ENCODE measurements at places on chromosomes 2 and 18.

DNA sequence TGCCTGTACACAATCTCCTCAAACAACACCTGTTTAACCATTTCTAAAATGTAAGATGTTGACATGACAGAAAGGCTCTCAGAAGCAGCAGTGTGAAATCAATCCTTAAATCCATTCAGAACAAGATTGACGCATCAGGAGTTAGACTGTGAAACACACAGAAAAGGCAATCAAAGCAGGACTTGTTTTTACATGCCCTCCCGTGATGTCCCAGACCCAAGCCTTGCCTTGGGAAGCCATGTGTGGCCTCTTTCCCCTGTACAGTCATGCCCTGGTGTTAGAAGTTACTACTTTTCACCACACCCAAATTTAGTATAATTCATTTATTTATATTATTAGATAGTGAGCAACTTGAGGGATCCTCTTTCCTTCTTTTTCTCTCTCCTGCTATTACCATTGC, 115.7 kb downstream of the NCKAP5 start:
- no peak for DNase-seq

DNA sequence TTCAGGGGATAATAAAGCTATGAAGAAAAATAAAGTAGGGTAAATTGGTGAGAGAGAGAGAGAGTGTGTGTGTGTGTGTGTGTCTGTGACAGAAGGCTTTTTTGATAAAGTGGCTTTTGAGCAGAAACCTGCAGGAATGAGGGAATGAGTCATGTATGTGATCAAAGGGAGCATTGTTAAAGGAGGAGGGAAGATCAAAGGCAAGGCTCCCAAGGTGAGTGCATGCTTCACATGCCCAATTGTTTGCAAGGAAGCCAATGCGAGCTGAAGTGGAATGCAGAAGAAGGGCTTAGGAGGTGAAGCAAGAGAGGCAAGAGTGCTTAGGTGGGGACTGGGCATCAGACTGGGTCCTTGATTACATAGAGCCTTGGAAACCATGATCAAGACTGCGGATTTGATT, 96.8 kb downstream of the DNAH6 start:
- DNase-seq = no peak

DNA sequence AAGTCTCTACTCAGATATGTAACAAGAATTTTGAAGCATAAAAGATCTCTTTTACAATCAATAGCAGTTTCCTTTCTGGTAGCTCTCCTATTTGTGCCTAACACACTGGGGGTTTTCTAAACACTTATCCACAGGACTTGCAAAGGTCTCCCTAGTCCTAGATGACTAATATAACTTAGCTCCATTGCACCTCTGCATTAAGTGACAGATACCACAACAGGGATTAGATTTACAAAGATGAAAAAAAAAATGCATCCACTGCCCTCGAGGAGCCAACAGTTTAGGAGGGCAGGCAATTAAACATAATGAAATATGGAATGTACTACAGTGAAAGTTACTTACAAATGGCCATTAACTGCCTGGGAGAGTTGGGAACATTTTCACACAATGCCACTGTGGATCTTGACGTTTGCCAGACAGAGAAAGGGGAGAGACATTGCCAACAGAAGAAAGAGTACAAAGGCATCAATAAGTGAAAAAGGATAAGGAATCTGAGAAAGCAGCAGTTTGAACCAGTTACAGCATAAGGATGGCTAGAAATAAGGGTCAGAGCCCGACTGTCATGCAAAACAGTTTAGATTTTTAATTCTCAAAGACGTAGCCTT, 14.3 kb downstream of the PPP3R1 start:
- DNase-seq = peak; percentile 16

- no peak for DNase-seq
These were observed 15.5 kb upstream of the ARHGAP28 start for GRCh38 chr18:6714010-6714409.

DNA sequence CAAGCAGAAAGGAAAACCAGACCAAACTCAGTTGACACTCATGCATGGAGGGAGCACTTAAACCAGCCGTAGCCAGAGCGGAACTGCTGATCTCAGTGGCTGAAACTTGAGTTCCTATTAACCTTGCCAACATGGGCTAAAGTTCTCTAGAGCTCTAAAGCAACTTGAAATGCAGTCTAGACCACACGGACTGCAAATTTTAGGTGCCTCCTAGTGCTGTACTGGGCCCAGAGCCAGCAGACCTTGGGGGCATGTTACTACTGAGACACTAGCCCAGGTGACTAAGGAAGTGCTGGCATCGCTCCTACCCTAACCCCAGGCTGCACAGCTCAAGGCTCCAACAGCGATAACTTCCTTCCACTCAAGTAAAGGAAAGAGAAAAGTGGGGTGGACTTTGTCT, 236.5 kb downstream of the AKAIN1 start:
- DNase-seq = no peak

DNA sequence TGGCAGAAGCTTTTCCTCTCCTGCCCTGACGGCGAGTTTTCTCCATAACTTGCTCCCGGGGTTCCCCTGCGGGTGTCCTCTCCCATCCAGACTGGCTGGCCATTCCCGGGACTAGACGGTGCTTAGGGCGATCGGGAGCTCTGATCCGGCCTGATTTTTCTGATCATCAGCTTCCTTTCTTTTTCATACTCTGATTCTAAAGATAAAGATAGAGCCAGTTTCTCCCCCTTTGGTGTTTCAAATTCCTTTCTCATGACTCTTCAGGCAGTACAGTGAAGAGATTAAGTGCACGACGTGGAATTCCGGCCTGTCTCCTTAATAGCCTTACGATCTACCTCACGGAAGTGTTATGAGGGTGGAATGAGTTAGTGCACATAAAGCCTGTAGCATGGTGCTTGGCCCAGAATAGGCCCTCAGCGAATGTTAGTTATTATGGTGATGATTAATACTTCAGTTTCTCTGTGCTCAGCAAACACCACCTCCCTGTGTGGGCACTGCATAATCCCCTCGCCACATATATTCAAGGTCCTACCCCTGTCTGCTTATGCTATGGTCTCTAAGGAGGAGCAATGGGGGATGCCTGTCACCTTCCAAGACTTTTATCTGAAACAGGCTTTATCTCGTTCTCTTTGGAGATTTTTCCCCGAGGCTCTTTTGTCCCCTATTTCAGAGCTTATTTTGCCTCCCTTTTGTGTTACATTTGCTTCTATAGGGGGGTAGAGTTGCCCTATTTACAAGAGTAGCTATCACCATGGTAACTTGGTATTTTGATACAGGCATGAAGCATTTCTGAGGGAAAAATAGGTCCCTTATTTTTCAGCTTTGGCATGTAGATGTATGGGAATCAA, 254.8 kb downstream of the CDH2 start:
- DNase-seq = no peak

GRCh38 chr2:7007488-7007845, 90.3 kb downstream of the RNF144A start:
- DNase-seq = no peak

DNA sequence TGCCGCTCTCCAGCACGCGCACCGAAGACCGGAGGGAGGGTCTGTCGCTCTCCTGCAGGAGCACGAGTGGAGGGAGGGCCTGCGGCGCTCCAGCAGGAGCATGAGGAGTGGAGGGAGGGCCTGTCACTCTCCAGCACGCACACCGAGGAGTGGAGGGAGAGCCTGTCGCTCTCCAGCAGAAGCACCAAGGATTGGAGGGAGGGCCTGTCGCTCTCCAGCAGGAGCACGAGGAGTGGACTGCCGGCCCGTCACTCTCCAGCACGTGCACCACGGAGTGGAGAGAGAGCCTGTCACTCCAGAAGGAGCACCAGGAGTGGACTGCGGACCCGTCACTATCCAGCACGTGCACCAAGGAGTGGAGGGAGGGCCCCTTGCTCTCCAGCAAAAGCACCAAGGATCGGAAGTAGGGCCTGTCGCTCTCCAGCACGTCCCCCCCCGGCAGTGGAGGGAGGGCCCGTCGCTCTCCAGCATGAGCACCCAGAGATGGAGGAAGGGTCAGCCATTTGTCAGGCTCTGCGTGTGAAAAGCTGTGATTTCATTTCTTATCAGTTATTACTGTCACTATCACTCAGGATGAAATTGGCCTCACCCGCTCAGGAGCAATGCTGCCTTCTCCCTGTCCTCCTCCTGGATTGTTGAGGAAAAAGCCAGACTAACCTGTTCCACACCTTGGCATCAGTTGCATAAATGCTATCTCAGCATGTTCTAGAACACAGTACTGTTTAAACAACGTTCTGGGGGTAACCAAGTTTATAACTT, 35.9 kb downstream of the ADI1 start:
- DNase-seq = no peak

- no peak for DNase-seq
These were observed 151.7 kb downstream of the GBX2 start for GRCh38 chr2:236016496-236016895.

DNA sequence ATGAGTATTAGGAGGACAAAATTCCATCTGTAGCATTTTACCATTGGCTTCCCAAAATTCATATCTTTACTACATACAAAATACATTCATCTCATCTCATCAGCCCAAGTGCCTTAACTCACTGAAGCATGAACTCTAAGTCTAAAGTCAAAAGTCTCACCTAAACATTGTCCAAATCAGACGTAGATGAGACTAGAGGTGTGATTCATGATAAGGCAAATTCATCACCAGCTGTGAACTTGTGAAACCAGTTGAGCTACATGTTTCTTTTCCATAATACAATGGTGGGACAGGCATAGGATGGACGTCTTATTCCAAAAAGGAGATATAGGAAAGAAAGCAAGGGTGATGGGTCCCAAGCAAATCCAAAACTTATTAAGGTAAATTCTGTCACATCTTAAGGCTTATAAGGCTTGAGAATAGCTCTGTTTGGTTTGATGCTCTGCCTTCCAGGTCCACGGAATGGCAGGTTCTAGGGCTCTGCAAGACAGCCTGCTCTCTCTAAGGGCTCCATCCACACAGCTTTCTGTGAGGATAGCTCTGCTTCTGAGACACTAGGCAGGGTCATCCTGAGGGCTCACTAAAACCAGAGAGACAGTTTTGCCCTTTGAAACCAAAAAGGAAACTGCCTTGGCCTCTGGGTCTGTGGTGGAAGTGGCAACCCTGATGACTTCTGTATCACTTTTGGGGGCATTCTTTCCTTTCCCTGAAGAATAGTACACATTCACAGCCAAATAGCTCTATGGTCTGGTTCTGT, 9.6 kb downstream of the IFIH1 start:
- no peak for DNase-seq

- no peak for DNase-seq
These were observed 32.2 kb downstream of the SPATS2L start for GRCh38 chr2:200338692-200339091.

GRCh38 chr2:69975853-69976462, 14.5 kb upstream of the ASPRV1 start:
- no peak for DNase-seq

DNA sequence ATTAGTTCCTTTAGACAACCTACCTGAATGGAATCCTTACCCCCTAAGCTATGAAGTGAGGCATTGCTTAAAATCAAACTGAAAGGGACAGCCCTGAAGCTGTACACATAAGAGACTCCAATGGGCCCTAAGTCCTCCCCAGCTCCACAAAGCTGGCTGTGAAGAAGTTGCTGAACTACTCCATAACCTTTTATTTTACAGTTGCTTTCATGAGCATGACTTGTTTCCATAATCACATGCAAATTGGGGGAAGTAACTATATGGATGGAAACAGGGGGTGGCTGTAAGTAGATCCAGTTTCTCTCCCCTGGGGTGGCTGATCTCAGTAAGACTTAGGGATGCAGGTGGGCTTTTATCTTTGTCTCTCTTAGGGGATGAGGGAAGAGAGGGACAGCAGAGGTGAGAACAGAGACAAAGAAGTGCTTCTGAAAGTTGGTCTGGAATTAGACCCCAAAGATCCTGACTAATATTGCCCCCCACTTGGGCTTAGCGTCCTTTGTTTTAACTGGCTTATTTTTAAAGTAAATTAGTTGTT, 5.5 kb downstream of the FZD5 start:
- no peak for DNase-seq

GRCh38 chr2:179604598-179604997, 256.8 kb downstream of the ZNF385B start:
- DNase-seq = no peak

- DNase-seq = no peak
These were observed 502.5 kb upstream of the ACVR2A start for GRCh38 chr2:147342329-147342728.

- no peak for DNase-seq
These were observed 155.2 kb downstream of the FBXO15 start for GRCh38 chr18:73992242-73993022.

DNA sequence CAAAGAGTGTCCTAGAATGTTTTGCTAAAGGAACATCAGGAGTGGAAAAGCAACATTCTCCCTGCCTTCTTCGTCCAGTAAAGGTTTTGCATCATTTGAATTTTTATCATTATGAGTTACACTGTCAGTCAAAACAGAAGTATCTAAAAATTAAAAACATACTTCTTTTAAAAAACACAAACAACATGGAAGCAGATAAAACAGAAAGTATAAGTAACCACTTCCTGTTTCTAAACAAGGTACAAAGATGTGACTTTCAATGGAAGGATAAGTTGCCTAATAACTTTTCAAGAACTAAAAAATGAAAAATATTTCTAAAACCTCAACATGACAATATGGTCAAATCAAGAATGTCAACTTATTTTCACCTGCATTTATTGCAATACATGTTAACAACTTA, 158.2 kb downstream of the STK39 start:
- no peak for DNase-seq

DNA sequence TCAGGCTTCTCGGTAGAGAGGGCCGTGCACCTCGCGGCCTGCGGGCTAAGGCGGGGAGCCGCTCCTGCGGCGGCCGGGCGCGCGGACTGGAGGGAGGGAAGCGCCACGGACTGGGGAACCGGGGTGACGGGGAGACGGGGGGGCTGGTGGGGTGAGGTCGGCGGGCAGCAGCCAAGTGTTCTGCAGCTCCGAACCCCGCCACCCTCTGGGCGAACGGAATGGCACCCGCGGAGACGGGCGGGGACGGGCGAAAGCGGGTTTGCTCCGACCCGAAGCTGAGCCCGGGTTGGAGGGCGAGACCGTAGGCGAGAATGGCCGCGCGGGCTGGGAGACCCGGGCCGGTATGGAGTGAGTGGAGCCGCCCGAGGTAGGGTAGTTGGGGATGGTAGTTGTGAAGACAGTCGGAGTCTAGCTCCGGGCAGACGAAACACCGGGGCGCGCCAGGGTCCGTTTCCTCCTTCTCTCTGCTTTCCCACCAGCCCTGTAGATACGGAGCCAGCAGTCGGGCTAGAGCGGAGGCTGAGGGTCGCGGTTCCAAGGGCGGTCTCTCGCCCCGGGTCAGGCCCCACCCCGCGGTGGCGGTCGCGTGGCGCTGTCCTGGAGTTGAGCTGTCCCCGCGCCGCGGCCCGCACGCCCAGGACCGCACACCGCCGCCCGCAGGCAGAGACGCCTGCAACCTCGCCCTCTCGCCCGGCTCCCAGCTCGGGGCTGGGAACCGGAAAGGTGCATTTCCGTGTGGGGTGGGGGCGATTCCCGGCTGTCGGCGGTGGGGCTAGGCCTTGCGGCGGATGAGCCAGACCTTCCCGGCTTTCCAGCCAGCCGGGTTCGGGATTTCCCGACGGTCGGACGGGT, 160.3 kb upstream of the SIX2 start:
- no peak for DNase-seq

DNA sequence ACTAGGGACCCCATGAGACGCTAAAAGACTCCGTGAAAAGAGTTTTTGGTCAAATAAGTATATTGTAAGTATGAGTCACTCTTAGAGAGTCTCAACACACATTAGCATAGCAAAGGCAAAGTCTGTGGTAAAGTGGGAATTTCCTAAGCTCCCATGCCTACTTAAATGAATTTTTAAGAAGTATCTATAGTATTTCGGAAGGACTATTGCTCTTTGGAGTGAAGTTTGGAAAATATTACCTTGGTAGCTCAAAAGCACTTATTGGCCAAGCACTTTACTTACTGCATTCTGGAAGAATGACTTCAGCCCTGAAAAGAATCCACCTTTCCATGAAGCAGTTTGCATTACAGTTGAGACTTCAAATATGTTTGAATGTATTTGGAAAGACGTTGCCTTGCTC, 57.1 kb downstream of the CAVIN2 start:
- DNase-seq = no peak

- DNase-seq = no peak
These were observed 145.8 kb downstream of the CAPN13 start for GRCh38 chr2:30661173-30662107.

Measured in T-helper 2 cell (primary cell).